ENCODE measurements at places on chromosomes 12 and 14. TPM values are rescaled to one million over a fixed set of nuclear protein-coding genes. Genes with fewer than 3 reads are reported as not detected.

The MBIP gene
- total RNA-seq, result 5.8 TPM

The INHBC gene
- not detected for total RNA-seq

The MYL2 gene
- total RNA-seq, result not detected

The TAMALIN gene
- 78.2 TPM for total RNA-seq

The SERPINA9 gene
- total RNA-seq, result not detected
